ENCODE measurements at places on chromosomes 13 and 19.

DNA sequence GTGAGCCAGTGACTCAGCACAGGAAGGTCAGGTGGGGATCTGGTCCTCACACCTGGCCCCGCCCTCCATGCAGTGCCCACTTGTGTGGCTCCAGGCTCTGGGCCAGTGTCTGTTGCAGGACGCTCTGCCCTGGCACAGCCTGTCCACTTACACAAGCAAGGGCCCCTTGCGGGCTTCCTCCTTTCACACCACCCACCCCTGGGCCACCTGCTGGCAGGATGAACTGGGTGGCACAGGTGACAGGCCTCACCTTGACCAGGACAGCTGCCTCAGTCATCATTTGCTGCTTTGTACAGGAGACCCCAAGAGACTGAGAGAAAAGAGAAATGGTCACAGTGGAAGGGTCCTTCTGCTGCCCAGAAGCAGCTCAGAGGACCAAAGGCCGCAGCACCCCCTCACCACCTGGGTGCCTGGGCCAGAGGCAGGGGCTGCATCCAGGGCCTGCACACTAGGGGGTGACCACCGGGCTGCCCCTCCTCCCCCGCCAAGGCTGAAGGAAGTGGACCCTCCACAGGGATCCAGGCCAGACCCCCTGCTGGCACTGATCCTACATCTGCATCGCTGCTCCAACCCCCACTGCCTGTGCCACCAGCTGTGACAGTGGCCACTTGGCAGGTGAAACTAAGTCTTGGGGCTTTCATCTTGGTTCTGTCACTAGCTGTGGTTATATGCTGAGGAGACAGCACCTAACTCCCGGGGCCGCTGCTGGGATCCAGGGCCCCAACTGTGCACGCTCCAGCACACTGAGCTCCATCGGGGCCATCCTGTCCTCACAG is 110.3 kb downstream of the TUBA3C start:
- DNase-seq: no peak

GRCh38 chr13:26628706-26629105 is 71.2 kb downstream of the WASF3 start:
- no peak for DNase-seq

DNA sequence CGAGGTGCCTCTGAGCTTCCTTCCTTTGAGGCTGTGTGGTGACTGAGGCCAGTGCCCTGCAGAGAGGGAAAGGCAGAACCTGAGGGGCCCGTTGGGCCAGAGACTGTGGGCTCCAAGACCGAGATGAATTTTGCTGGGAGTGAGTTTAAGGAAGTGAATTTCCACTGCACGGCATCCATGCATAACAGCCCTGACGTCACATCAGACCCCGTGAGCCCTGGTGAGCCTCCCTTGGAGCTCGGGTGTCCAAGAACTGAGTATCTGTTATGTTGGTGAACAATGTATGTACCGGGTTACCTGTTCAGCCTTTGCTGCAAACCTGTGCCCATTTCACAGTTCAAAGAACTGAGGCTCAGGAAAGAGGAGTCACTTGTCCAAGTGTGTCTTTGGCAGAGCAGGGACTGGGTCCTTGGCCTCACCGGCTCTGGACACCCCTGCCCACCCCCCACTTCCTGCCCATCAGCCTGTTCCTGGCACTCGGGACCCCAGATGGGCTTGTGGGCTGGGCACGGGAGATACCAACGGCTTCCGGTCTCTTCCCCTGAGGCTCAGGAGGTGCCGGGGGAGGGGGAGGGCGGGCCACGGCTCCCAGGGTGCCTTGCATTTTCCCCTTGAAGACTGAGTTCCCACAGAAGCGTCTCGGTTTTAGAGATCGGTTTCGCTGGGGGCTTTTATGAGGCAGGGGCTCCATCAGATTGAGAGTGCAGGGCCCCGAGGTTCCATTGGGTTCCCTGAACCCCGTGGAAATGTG is 33.7 kb downstream of the NFILZ start:
- DNase-seq: no peak

GRCh38 chr19:4839192-4839591 is 7.7 kb upstream of the TICAM1 start:
- no peak for DNase-seq

DNA sequence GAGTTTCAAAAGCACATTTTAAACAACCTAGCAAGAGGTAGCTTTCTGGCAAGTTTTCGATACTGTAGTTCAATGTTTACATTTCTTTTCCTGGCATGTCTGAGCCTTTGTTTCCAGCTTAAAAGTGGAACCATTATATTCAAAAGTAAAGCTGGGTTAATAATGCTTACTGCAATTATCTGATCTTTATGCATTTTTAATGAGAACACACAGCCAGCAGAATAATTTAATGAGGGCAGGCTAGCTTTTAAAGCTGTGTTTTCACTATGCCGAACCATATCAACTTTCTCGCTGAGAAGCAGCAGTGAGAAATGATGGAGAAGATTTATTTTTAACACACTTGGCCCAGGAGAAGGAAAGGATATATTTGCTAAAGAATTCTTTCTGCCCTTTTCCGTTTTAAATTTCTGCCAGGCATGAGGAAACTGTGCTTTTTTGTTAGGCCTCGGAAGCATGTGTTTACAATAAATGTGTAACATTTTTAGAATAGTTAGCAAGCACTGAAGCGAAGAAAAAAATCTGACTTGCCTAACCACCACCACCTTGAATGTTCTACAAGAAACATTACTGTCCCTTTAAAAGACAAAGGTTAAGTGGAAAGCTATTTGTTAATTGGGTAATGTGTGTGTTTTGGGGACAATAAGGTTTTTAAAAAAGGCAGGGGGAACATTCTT is 1.0 kb downstream of the MBNL2 start:
- no peak for DNase-seq

DNA sequence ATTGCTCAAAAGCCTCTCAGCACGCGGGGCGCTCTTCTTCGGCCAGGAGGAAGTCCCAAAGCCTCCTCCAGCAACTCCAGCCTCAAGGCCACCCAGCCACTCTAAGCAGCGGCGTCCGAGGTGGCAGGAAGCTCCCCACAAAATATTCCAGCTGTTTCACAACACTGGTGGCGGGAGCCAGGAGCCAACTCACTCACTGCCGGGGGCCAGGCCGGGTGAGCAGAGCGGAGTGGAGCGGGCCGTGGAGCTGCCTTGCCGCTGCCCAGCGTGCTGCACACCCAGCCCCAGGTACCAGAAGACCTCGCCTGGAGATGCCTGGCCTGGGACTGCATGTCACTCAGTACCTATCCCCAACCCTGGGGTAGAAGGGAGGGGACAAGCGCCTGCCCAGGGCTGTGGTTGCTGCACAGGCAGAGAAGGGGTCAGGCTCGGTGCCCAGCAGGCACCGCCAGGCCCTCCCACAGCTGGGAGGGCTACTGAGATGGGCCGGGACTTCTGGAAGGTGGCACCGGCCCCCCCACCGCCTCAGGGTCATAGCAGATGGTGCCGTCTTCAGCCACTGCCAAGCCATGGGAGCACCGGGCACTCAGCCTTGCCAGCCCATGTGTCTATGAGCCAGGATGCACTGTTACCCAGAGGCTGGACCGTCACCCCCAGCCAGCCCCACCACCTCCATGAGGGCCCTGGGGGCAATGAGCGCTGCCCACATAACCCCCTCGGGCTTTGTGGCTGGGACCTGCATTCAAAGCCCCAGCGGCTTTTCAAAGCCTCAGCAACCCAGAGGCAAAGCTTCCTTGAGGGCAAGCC is 59.2 kb downstream of the MLLT1 start:
- peak; percentile 89 for DNase-seq

- peak; percentile 48 for DNase-seq
Measured at GRCh38 chr19:50520822-50521465, 7.2 kb upstream of the ASPDH start.

- DNase-seq: peak; percentile 41
Measured at GRCh38 chr13:112967686-112968379, 1.2 kb upstream of the MCF2L start.

DNA sequence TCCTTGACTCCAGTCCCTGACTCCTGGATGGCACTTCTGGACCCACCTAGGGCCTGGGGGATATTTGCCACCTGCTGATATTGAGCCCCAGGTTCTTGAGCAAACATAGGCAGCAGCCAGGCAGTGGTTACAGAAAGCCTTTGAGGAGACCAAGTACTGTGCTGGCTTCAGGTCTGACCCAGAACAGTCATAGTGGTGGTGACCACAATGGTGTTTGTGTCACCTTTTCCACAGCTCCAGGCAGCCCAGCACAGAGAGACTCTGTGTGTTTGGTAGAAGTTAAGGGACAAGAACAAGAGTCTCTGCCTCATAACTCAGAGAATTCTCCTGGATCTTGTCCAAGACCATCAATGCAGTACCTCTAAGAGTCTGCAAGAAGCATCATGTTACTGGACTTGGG is 14.6 kb upstream of the CLC start:
- no peak for DNase-seq

DNA sequence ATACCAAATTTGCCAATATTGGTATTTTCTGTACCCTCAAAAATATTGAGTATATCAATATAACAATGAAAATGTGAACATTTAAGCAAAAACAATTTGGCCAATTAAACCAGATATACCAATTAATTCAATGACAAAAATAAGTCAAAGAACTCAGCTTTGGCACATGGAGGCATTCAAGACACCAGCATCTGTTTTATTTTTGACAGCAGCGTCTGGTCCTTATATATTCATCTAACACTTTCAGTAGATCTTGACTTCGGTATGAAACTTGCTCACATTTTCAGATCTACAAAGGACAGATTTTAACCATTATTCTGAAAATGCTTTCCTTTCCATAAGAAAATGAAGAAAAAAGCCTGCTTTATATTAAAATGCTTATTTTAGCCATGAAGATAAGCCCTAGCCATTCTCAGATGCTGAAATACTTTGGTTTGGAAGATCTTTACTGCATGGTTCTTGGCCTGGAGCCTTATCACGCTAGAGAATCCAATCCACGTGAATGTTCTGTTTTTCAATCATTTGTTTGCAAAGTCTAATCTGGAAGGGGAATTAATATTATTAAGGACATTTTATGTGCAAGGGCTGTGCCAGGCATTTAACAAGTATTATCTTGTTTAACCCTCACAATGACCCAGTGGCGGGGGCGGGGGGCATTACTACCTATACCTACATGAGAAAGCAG is 132.2 kb downstream of the DLEU7 start:
- no peak for DNase-seq

- no peak for DNase-seq
Measured at GRCh38 chr13:113528101-113528812, 37.7 kb upstream of the DCUN1D2 start.

- DNase-seq: no peak
Measured at GRCh38 chr13:20473139-20473538, 52.5 kb downstream of the CRYL1 start.

DNA sequence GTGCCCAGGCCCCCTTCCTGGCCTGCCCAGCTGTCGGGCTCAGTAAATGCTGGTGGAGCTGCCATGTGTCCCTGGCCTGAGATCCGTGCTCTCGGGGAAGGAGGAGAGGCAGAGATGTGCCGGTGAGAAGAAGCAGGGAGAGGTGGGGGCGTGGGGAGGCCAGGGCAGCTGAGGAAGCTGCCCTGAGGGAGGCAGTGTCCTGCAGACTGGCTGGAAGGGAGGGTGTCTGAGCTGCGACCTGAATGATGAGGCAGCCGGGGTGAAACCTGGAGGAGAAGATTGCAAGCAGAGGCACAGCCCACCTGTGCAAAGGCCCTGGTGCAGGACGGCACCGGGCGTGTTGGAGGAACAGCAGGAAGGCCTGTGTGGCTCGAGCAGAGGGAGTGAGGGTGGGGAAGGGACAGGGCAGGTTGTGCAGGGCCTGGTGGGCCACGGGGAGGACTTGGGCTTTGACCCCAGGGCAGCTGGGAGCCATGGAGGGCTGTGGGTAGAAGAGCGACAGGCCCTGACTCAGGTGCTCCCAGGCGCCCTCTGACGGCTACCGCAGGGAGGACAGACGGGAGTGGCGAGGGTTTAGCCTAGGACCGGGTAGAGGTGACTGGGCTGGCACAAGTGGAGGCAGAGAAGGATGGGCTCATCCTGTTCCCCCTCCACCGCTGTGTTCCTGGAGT is 14.0 kb upstream of the CELF5 start:
- no peak for DNase-seq
